ENCODE measurements at places on chromosomes 3 and 15. TPM values are rescaled to one million over a fixed set of nuclear protein-coding genes. Genes with fewer than 3 reads are reported as not detected.

- DNase-seq = no peak
- no peak overlapping the region for H3K27ac ChIP-seq
- no peak overlapping the region for H3K4me3 ChIP-seq
- no peaks in the 10 kb centered on the region for H3K27me3 ChIP-seq
- no peaks in the 10 kb centered on the region for H3K4me1 ChIP-seq
These were observed 71.2 kb upstream of the STAC start for GRCh38 chr3:36309092-36309491.

SERINC4 gene
- total RNA-seq = 0.07 TPM

DNA sequence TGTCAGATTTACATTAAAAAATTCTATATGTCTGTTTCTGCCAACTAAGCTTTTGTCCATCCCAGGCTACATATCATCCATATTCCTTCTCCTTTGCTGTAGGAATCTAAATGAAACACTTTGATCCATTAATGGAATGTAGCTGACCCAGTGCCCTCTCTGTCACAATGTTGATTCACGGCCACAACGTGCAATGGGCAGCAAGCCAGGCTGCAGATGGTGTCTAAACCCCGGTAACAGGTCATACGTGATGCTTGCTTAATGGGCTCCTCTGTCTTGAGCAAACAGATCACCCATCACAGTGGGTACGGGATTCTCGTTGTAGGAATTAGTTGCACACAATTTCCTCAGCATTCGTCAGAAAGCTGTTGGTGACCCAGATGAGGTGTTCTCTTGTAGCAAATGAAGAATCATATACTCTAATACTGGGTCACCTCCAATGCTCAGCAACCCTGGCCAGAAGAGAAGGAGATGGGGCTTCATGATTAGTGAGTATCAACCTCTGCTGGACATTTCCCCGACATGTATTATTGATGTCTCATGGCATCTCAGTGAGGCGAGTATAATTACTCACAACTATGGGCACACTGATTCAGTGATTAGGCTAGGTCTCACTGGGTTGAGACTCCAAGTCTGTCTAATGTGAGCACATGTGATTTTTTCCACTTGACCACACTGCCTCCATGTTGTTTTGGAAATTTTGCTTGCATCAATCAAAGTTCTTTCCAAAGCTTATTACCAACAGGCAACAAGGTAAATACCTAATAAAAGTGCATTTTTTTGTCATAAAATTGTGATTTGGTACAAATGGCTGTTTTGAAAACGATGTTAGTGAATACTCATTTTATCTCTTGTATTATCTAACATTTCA lies 12.9 kb upstream of the DCBLD2 start:
- no peak overlapping the region for H3K27ac ChIP-seq
- peaks cover 38% of the 10 kb centered on the region for H3K4me1 ChIP-seq
- DNase-seq = no peak
- H3K36me3 ChIP-seq = peaks cover 16% of the 10 kb centered on the region
- no peak overlapping the region for H3K4me3 ChIP-seq

MRPS22 gene
- total RNA-seq = 74.8 TPM

ATP8B4 gene
- total RNA-seq = 0.63 TPM

DNA sequence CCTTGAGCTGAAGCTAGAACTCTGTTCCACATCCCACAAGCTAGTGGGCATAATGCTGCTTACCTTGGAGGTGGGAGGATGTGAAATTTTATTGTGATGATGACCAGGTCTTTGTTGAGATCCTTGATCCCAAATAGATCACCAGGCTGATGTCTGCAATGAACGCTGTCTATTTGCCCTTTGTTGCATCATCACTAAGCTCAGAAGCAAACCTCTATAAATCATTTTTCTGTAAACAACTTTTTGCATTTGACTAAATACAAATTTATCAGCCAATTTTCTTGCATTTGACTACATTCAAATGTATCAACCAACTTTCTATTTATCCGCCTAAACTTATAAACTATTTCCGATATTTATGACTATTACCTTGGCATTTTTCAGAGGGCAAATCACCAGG lies 9.7 kb downstream of the CCDC80 start:
- peak overlapping the region; percentile 19 for H3K27ac ChIP-seq
- H3K36me3 ChIP-seq = peaks cover 8% of the 10 kb centered on the region
- H3K27me3 ChIP-seq = no peaks in the 10 kb centered on the region
- no peak for DNase-seq

- H3K4me1 ChIP-seq = peaks cover 7% of the 10 kb centered on the region
- no peaks in the 10 kb centered on the region for H3K27me3 ChIP-seq
- H3K36me3 ChIP-seq = peaks cover 5% of the 10 kb centered on the region
- no peak overlapping the region for H3K27ac ChIP-seq
- no peak for DNase-seq
These were observed 31.9 kb downstream of the SLMAP start for GRCh38 chr3:57787867-57788623.

- peak; percentile 28 for DNase-seq
- H3K4me1 ChIP-seq = peaks cover 50% of the 10 kb centered on the region
- H3K27me3 ChIP-seq = peaks cover 2% of the 10 kb centered on the region
These were observed 26.9 kb downstream of the ABTB1 start for GRCh38 chr3:127699416-127700300.

DNA sequence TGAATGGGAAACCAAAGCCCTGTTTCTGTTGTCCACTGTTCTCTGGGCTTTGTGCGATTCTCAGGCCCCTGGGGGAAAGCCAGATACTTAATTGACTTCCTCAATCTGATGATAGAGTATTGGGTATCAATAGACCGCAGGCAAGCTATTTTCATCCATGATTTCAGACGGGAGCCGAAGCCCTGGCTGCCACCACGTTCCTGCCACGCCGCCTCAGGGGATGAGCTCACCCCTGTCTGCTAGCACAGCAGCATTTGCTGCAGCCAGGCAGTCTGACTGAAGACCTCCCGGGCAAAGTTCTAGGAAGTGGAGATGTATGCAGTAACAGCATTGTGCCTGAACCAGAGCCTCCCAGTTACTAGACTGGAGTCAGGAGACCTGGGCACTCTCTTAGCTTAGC lies 69.8 kb downstream of the ISG20 start:
- peak; percentile 5 for DNase-seq
- peaks cover 28% of the 10 kb centered on the region for H3K4me1 ChIP-seq
- H3K27me3 ChIP-seq = peaks cover 27% of the 10 kb centered on the region
- peak overlapping the region; percentile 73 for H3K27ac ChIP-seq

LSAMP gene
- not detected for total RNA-seq

GRCh38 chr3:59812237-59813147 lies 762.7 kb upstream of the CFAP20DC start:
- no peak for DNase-seq
- H3K27ac ChIP-seq = no peak overlapping the region
- H3K4me3 ChIP-seq = no peak overlapping the region

IL17RB gene
- total RNA-seq = not detected

GRCh38 chr15:52778457-52778856 lies 11.7 kb downstream of the ONECUT1 start:
- peaks cover 7% of the 10 kb centered on the region for H3K4me1 ChIP-seq
- no peak overlapping the region for H3K4me3 ChIP-seq
- H3K36me3 ChIP-seq = no peaks in the 10 kb centered on the region
- no peak for DNase-seq
- no peak overlapping the region for H3K27ac ChIP-seq

- DNase-seq = no peak
- no peak overlapping the region for H3K27ac ChIP-seq
- H3K4me3 ChIP-seq = no peak overlapping the region
- H3K27me3 ChIP-seq = no peaks in the 10 kb centered on the region
- H3K36me3 ChIP-seq = no peaks in the 10 kb centered on the region
These were observed 240.1 kb upstream of the ST8SIA2 start for GRCh38 chr15:92153620-92154019.

GRCh38 chr3:140470211-140470610 lies 207.7 kb upstream of the TRIM42 start:
- DNase-seq = no peak
- no peak overlapping the region for H3K27ac ChIP-seq
- 0 out of 2 replicates have a peak, but pooled peaks cover 4% of the 10 kb centered on the region for H3K36me3 ChIP-seq
- H3K4me3 ChIP-seq = no peak overlapping the region

- H3K4me3 ChIP-seq = no peak overlapping the region
- peaks cover 4% of the 10 kb centered on the region for H3K27me3 ChIP-seq
- no peak overlapping the region for H3K27ac ChIP-seq
- no peak for DNase-seq
- no peaks in the 10 kb centered on the region for H3K36me3 ChIP-seq
- no peaks in the 10 kb centered on the region for H3K4me1 ChIP-seq
These were observed 57.5 kb downstream of the ZPLD1 start for GRCh38 chr3:102492300-102492699.

GRCh38 chr3:160378331-160379109 lies 20.5 kb downstream of the IFT80 start:
- H3K36me3 ChIP-seq = peaks cover 17% of the 10 kb centered on the region
- peaks cover 77% of the 10 kb centered on the region for H3K4me1 ChIP-seq
- H3K27me3 ChIP-seq = no peaks in the 10 kb centered on the region
- no peak overlapping the region for H3K4me3 ChIP-seq
- peak; percentile 25 for DNase-seq
- no peak overlapping the region for H3K27ac ChIP-seq

DNA sequence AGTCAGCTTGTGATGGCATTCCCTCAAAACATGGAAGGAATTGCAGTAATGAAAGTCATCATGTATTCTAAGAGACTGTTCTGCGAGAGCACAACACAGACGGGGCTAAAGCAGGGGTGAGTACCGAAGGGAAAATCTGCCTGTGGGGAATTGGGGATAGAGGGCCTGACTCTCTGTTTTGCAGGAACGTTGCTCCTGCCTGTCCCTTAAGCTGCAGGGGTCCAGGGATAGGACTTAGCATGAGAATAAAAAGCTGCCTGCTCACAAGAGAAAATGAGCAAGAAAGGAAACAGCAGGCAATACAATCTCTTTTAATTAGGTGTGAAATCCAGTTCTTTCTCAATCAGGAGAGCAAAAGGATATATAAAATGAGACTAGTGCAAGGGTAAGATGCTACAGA lies 62.2 kb downstream of the TIGIT start:
- no peak for DNase-seq
- H3K4me1 ChIP-seq = no peaks in the 10 kb centered on the region
- peaks cover 1% of the 10 kb centered on the region for H3K36me3 ChIP-seq
- no peaks in the 10 kb centered on the region for H3K27me3 ChIP-seq

DNA sequence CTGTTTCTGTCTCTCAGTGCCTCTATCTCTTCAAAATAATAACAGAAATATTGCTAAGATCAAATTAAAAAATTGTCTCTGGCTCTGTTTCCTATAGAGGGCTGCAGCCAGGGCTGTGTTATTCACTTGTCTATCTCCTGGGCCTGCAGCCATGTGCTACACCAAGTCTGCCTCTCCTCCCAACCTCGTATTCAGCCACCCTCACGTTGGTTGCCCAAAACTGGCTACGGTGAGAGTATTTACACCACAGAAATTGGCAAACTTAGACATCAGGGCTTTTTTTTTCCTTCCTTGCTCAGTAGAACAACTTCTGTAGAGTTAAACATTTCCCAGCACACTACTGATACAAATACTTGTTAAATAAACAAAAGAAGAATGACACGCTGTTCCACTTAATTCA lies 320.9 kb upstream of the ICE2 start:
- H3K27ac ChIP-seq = peak overlapping the region; percentile 40
- DNase-seq = no peak
- H3K4me3 ChIP-seq = no peak overlapping the region
- 0 out of 2 replicates have a peak, but pooled peaks cover 4% of the 10 kb centered on the region for H3K36me3 ChIP-seq

SCAANT1 gene
- total RNA-seq = not detected

- H3K27ac ChIP-seq = no peak overlapping the region
- H3K4me1 ChIP-seq = peaks cover 78% of the 10 kb centered on the region
- no peaks in the 10 kb centered on the region for H3K27me3 ChIP-seq
- H3K36me3 ChIP-seq = no peaks in the 10 kb centered on the region
These were observed 7.1 kb downstream of the NPTN start for GRCh38 chr15:73626072-73626471.

All from HFFc6 (cell line).